ENCODE measurements at places on chromosomes 13 and 19.

DNA sequence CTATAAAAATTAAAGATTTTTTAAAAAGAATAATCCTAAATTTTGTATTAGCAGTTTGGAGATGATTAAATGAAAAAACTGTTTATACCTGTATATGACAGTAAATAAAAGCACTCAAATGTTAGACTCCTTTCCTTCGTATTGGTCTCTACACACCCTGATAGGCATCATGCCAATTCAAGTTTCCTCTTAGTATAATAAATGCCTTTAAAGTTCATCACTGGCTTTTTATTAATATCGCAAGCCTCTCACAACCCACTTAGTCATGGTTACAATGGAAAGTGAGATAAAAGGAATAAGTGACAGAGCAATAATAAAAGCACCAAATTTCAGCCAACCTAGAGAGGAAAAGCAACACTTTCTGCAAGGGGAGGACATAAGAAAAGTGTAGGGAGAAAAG, 102.2 kb downstream of the PIBF1 start:
- no peak for DNase-seq

GRCh38 chr19:9641810-9642209, 20.8 kb upstream of the ZNF561 start:
- DNase-seq = no peak

DNA sequence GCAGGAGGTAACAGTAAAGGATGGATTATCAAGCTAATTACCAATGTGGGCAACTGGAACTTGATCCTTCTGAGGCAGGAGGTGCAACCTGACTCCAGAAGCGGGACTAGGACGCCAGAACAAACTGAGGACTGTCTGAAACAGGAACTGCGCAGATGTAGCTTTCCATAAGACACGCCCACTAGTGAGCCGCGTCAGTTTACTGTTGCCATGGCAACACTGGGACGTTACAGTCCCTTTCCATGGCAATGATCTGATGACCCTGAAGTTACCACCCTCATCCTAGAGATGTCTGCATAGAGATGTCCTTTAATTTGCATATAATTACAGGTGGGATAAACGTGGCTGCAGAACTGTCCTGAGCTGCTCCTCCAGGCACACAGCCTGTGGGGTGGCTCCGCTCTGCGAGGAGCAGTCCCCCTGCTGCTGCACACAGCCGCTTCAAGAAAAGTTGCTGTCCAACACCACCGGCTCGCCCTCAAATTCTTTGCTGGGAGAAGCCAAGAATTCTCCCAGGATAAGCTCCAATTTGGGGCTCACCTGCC, 816.6 kb downstream of the UQCRFS1 start:
- no peak for DNase-seq

GRCh38 chr13:43799191-43799590, 12.4 kb upstream of the ENOX1 start:
- DNase-seq = no peak

DNA sequence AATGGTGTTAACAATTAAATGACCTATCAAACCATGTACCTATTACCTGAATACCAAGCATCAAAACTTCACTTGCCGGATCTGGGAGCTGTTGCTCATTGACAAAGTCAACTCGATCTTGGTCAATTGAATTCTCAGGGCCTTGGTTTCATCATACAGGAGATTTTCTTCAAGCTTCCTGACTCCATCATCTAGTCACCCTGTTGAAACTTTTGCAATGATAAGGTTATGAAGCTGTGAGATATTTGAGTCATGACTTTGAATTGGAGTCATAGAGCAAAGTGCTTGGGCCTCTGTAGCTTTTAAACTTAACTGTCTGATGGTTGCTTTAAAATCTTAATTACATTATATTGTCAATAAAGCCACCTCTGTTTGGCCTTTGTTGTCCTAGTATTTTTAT, 260.9 kb downstream of the COG6 start:
- no peak for DNase-seq

GRCh38 chr13:113123226-113124201, 915 bp downstream of the F10 start:
- DNase-seq = no peak

DNA sequence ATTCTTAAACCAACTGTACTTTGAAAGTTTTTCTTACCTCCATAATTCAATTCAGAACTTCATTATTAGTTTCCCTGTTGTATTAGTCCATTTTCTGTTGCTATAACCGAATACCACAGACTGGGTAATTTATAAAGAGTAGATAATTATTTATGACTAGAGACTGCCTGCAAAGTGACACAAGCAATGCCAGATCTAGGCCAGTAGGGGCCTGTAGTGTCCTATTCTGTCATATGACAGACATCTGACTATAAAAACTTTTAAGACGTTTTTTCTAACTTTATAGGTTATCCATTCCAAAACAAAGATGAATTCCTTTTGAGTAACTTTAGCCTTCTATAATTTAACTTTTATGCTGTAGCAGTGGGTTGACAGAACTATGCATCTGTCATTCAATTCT, 2783.8 kb downstream of the PCDH9 start:
- no peak for DNase-seq

DNA sequence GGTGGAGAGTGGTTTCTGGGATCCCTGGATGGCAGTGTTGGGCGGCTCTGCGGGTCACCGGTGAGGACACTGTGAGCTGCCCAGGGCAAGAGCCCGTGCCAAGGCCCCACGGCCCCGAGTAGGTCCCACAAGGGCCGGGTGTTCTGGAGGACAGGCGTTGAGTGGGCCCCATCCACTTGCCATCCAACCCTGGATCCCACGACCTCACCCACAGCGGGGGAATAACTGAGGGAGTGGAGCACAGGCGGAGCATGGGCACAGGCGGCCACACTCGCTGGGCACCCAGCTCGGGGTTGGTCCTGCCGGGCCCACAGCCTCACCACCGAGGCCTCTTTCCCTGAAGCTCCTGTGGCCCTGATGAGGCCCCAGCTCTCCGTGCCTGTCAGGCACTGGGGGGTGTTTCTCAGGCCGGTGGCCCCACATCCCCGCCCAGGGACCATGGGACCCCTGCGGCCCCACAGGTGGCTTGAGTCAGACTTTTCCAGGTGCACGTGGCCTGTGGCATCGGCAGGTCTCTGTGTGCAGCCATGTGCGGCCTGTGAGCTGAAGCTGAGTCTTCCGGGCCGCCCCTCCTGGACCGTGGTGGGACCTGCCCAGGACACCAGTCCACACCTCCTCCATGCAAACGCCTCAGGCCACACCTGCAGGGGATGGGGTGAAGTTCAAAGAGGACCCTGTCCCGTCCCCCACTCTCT, 16.6 kb downstream of the TMEM255B start:
- DNase-seq = no peak

- DNase-seq = peak; percentile 56
Observed at GRCh38 chr19:53192771-53193534, at the start of gene ZNF665. Gene ZNF665, minus strand, starts transcription at chr19:53193358. Its CDS starts 10,460 bp downstream, at chr19:53182898.

DNA sequence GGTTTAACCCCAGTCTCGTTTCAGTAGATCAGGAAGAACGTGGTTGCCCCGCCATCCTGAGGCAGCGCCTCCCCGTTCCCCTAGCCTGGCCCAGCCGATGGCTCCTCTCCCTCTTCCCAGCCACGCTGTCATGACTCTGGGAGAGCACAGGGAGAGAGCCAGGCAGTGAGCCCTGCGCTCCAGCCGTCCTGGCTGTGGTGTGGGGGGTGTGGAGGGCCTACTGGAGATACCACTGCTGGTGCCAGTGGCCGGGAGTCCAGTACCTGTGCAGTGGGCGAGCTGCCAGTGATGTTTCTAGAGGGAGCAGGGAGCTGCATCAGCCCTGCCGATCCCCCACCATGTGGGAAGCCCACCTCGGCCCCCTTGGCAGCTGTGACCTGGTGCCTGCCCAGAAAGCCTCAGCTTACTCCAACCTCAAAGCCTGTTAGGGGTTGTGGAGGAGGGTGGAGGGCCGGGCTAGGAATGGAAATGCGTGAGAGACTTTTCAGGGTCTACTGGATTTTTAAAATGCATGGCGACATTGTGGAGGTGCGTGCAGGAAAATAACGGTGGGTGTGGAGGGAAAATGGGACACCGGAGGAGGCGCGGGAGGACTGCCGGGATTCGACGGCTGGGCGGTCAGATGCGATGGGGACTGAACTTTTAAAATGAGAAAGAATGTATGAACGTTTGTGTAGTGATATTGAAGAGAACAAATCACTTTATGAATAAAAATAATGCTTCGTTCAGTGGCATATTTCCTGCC, 4.9 kb downstream of the TEX29 start:
- no peak for DNase-seq

DNA sequence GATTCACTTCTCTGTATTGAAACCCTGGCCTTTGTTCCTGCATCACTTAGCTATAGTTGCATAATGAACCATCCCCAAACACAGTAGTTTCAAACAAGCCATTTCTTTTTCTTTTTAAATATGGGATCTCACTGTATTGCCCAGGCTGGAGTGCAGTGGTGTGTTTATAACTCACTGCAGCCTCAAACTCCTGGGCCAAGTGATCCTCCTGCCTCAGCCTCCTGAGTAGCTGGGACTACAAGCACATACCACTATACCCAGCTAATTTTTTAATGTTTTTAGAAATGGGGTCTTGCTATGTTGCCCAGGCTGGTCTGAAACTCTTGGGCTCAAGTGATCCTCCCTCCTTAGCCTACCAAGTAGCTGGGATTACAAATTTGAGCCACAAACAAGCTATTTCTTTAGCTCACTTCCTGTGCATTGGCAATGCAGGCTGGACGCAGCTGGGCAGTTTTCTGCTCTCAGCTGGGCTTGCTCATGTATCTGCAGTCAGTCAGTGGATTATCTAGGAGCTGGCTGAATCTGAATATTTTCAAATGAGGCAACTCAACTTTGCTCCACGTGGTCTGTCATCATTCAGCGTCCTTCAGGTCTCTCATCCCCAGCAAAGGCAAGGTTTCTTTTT, 49.5 kb upstream of the SIN3B start:
- no peak for DNase-seq

DNA sequence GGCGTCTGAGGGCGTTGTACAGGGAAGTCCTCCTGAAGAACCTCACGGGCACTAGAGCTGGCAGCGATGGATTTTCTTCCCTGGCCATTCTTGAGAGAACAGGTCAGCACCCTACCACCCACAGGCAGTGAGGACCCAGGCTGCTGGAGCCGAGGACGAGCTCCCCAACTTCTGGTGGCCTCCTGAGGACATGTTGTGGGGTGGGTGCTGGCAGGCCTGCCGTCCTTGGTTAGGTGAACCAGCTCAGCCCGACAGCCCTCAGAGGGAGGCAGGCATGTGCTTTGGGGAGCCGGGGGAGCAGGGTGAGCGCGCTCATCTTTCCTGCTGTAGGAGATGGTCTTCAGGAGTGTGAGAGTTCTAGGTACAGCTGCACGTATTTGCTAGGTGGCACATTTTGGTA, 15.4 kb downstream of the LYL1 start:
- no peak for DNase-seq

GRCh38 chr13:42728507-42729180, 52.7 kb upstream of the FAM216B start:
- DNase-seq = peak; percentile 63

GRCh38 chr19:42436006-42436405, 6.7 kb downstream of the CXCL17 start:
- no peak for DNase-seq

DNA sequence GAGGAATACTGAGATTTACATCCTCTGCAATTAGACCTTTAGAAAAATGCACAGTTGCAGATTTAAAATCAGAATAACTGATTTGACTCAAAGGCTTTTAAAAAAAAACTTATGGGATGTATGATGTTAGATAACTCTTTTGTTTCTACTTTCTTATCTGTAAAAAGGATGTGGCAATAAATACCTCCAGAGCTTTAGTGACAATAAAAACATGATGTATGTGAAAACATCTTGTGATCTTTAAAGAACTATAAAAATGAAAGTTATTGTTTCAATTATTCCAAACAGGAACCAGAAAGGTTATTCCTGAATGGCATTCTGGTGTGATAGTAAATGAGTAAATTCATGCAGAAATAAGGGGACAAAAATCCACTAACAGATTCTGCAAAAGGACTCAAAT, 2712.2 kb upstream of the PCDH20 start:
- DNase-seq = no peak

- peak; percentile 22 for DNase-seq
Observed at GRCh38 chr13:91567485-91568207, 169.2 kb downstream of the GPC5 start.

- no peak for DNase-seq
Observed at GRCh38 chr13:45782327-45783045, 69.1 kb downstream of the SIAH3 start.

- DNase-seq = no peak
Observed at GRCh38 chr13:29452773-29453616, 142.5 kb downstream of the SLC7A1 start.

- DNase-seq = no peak
Observed at GRCh38 chr13:63514886-63515285, 2099.2 kb upstream of the PCDH20 start.

DNA sequence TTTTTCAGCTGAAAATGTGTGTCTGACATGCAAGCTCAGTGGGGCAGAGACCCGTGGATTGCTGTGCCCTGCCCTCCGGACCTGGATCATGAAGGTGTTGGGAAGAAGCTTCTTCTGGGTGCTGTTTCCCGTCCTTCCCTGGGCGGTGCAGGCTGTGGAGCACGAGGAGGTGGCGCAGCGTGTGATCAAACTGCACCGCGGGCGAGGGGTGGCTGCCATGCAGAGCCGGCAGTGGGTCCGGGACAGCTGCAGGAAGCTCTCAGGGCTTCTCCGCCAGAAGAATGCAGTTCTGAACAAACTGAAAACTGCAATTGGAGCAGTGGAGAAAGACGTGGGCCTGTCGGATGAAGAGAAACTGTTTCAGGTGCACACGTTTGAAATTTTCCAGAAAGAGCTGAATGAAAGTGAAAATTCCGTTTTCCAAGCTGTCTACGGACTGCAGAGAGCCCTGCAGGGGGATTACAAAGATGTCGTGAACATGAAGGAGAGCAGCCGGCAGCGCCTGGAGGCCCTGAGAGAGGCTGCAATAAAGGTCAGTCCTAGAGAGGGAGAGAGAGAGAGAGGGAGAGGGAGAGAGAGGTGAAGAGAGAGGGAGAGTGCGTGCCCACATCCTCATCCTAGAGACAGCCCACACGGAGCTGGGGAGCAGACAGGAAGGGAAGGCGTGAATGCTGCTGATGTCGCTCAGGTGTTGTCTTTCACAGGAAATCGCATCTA, 5.1 kb upstream of the DCUN1D2 start:
- DNase-seq = no peak

- DNase-seq = no peak
Observed at GRCh38 chr13:34933786-34934185, 8.3 kb upstream of the NBEA start.

- no peak for DNase-seq
Observed at GRCh38 chr19:42198676-42199439, 18.6 kb downstream of the DEDD2 start.

- DNase-seq = no peak
Observed at GRCh38 chr13:33092073-33092987, 76.1 kb downstream of the KL start.

GRCh38 chr13:66087269-66087710, 1142.8 kb downstream of the PCDH9 start:
- DNase-seq = no peak

DNA sequence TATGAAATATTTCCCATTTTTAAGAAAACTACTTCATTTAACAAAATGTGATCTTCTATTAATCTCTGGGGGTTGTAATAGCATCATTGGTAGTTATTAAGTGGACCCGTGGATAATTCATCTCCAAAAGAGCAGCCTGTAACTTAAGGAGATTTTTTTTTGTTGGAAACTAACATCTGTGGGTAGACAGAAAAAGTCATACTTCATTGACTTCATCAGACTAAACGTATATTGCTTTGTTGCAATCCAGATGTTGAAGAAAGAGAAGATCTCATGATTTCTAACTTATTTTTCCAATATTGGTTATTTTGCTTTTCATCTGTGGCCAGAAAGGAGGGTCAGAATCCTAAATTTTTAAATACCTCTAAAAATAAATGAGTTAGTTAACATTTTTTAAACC, 296.5 kb upstream of the MIR17HG start:
- DNase-seq = no peak

GRCh38 chr13:110368408-110368807, 61.3 kb downstream of the COL4A2 start:
- no peak for DNase-seq
